Naive thymus-derived CD4-positive, alpha-beta T cell (primary cell): ENCODE measurements at places on chromosomes 7 and 10. TPM values are rescaled to one million over a fixed set of nuclear protein-coding genes. Genes with fewer than 3 reads are reported as not detected.

The CCT6A gene
- 97.9 TPM for polyA plus RNA-seq

The KLHL7 gene
- polyA plus RNA-seq: 30.3 TPM

The CPA4 gene
- polyA plus RNA-seq: not detected

The SH3PXD2A gene
- polyA plus RNA-seq: 0.54 TPM

The CFAP69 gene
- not detected for polyA plus RNA-seq

The GRM3 gene
- not detected for polyA plus RNA-seq

The OR9A2 gene
- polyA plus RNA-seq: not detected

The HOGA1 gene
- polyA plus RNA-seq: not detected

The GARIN1A gene
- polyA plus RNA-seq: not detected

The TSPAN33 gene
- 13.0 TPM for polyA plus RNA-seq

DNA sequence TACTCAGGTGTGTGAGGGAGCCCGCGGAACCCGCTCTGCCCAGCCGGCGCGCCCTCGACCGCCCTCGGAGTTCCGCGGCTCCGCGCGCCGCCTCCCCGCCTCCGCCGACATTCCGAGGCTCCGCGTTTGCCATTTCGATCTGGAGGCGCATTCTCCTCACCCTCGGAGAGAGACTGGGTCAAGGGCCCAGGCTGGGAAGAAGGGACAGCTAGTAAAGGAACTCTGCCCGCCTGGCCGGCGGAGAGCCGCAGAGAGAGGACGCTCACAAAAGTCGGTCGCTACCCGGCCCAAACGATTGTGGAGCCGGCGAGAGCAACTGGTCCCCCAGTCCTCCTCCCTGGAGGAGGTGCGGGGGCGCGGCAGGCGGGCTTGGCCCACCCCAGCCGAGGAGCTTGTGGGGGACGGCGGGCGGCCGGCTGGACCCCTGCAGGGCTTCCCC is 74.5 kb upstream of the LEP start:
- DNase-seq: peak; percentile 8
- H3K36me3 ChIP-seq: no peaks in the 10 kb centered on the region
- H3K4me1 ChIP-seq: peaks cover 4% of the 10 kb centered on the region
- peaks cover 33% of the 10 kb centered on the region for H3K27me3 ChIP-seq

- no peak overlapping the region for H3K4me3 ChIP-seq
- H3K4me1 ChIP-seq: no peaks in the 10 kb centered on the region
- no peak overlapping the region for H3K27ac ChIP-seq
- no peaks in the 10 kb centered on the region for H3K27me3 ChIP-seq
- no peak for DNase-seq
- H3K36me3 ChIP-seq: no peaks in the 10 kb centered on the region
These were observed 35.4 kb downstream of the TLL2 start for GRCh38 chr10:96478355-96478754.

DNA sequence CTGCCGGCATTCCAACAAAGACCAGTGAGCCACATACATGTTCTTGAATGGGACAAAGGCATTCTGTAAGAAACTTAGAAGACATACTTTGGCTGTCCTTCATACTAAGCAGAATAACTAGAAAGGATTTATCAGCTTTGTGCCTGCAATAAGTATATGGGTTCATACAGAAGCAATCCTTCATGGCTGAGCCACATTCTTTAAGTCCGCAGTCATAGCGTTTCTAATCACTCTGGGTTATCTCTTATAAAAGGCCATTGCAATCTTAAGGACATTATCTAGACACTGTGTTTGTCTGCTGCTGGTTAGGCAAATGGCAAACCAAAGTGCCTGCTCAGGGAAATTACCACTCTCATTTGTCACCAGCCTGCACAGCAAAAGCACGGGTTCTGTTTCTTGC is 488.4 kb downstream of the ACTR3B start:
- no peaks in the 10 kb centered on the region for H3K4me1 ChIP-seq
- no peak for DNase-seq
- H3K27ac ChIP-seq: no peak overlapping the region

DNA sequence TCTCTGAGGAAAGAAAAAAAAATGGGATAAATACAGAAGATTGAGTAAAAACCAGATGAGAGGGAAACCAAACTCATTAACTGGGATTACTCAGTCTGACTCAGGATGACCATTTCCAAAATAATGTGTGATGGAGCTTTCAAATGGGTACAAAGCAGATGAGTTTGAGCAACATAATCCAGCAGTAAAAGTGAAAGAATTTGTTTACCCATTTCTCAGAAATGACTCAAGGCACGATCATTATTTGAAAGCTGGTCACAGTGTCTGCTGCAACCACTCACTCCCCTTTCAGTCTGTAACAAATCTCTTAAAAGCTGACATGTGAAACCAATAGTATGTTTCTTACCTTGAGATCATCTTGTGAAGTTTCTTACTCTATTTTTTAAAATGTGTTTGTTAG is 104.7 kb upstream of the KLF14 start:
- DNase-seq: no peak
- H3K27me3 ChIP-seq: no peaks in the 10 kb centered on the region
- H3K4me3 ChIP-seq: no peak overlapping the region
- no peaks in the 10 kb centered on the region for H3K36me3 ChIP-seq
- H3K27ac ChIP-seq: no peak overlapping the region
- no peaks in the 10 kb centered on the region for H3K4me1 ChIP-seq

DNA sequence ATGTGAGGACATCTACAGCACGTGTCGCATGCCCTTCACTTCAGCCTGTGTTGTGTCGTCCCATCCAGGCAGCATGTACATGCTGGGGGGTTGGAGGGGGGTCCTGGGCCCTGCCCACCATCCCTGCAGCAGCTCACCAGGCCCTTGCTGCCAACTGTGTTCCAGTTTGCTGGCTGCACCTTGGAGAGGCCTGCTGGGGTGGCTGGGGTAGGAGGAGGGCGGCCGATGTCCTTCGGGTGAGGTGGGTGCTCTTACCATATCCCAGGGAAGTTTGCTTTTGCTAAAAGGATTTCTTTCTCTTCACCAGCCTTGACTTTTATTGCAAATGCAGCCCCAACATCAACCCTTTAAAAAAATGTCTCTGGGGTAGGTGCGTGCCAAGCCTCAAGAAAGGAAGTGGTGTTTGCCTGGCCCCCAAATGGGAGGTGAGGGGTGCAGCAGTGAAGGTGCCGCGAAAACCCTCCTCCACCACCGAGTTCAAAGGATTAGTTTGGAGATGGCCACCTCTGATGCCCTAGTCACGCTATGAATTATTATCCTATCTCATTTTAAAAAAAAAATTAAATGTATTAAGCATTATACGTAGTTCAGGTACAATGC is 165.8 kb upstream of the KLF6 start:
- H3K36me3 ChIP-seq: no peaks in the 10 kb centered on the region
- peaks cover 48% of the 10 kb centered on the region for H3K4me1 ChIP-seq
- no peak overlapping the region for H3K4me3 ChIP-seq
- H3K27me3 ChIP-seq: no peaks in the 10 kb centered on the region

- DNase-seq: no peak
- H3K27me3 ChIP-seq: no peaks in the 10 kb centered on the region
- no peak overlapping the region for H3K27ac ChIP-seq
- no peaks in the 10 kb centered on the region for H3K4me1 ChIP-seq
- H3K36me3 ChIP-seq: no peaks in the 10 kb centered on the region
These were observed 253.6 kb downstream of the INHBA start for GRCh38 chr7:41449286-41449685.

GRCh38 chr10:124120410-124121061 is 27.1 kb upstream of the CHST15 start:
- DNase-seq: no peak
- no peaks in the 10 kb centered on the region for H3K27me3 ChIP-seq
- H3K4me3 ChIP-seq: no peak overlapping the region
- H3K36me3 ChIP-seq: no peaks in the 10 kb centered on the region
- peaks cover 11% of the 10 kb centered on the region for H3K4me1 ChIP-seq
- no peak overlapping the region for H3K27ac ChIP-seq

- no peak overlapping the region for H3K27ac ChIP-seq
- no peaks in the 10 kb centered on the region for H3K27me3 ChIP-seq
- DNase-seq: no peak
- no peak overlapping the region for H3K4me3 ChIP-seq
- H3K4me1 ChIP-seq: no peaks in the 10 kb centered on the region
- H3K36me3 ChIP-seq: no peaks in the 10 kb centered on the region
These were observed 21.3 kb upstream of the CLDN4 start for GRCh38 chr7:73809467-73809951.

DNA sequence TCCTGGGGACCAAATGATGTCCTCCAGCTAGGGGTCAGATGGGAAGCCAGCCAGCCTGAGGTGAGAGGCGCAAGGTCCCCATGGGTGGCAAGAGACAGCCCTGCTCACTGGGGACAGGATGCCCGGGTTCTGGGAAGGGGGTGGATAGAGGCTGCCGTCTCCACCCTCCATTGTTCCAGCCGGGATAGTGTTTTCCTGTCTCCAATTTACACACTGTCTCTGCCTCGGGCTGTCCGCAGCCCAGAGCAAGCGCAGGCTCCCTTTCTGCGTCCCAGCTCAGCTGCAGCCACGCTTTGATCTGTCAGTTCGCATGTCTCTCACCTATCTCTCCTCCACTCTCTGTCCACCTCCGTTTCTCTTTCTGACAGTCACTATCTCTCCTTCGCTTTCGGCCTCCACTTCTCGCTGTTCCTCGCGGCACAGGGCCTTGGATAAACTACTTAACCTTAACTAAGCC is 2.1 kb downstream of the EPHB4 start:
- no peak overlapping the region for H3K4me3 ChIP-seq
- no peaks in the 10 kb centered on the region for H3K36me3 ChIP-seq
- no peak overlapping the region for H3K27ac ChIP-seq
- H3K4me1 ChIP-seq: peaks cover 3% of the 10 kb centered on the region

DNA sequence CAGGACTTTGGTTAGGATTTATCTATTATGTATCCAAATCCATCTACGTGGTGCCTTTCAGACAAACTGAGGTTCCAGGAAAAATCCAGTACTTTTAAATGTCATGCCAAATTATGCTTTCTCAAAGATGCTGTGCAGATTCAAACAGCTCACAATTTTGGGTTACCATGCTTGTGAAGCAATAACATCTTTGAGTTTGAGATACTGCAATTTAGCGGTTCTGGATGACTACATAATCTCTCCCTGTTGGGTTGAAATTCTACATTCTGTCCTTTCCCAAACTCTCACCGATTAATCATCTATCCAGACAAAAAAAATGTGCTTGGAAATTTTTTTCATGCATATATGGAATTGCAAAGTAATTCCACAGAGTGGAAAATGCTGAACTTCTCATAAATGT is 3.5 kb downstream of the RHOBTB1 start:
- H3K27ac ChIP-seq: no peak overlapping the region
- no peak for DNase-seq
- peaks cover 9% of the 10 kb centered on the region for H3K4me1 ChIP-seq
- peaks cover 9% of the 10 kb centered on the region for H3K27me3 ChIP-seq
- no peaks in the 10 kb centered on the region for H3K36me3 ChIP-seq

- no peaks in the 10 kb centered on the region for H3K4me1 ChIP-seq
- H3K27ac ChIP-seq: no peak overlapping the region
- no peaks in the 10 kb centered on the region for H3K27me3 ChIP-seq
- DNase-seq: no peak
- H3K4me3 ChIP-seq: no peak overlapping the region
These were observed 20.5 kb upstream of the SLC16A12 start for GRCh38 chr10:89555688-89556445.

- H3K4me3 ChIP-seq: no peak overlapping the region
- H3K4me1 ChIP-seq: no peaks in the 10 kb centered on the region
- H3K27ac ChIP-seq: no peak overlapping the region
These were observed 131.4 kb downstream of the SRPK2 start for GRCh38 chr7:105257338-105257737.

DNA sequence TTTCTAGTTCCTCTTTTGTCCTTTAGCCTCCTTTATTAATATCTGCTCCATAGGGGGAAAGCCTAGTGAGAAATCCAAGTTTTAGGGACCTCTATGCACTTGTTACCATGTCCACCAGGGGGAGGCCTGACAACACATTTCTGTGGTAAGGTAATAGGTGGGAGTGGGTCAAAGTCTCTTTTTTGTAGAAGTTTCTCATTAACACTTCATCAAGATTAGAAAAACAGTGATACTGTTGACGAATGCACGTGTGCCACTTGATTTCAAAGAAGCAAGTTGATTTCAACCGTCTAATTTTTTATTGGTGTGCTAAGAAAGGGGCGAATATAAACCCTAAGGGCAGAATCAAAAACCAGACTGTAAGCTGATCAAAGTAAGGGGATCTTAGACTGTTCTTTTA is 30.6 kb downstream of the CISD1 start:
- peak; percentile 47 for DNase-seq
- H3K4me1 ChIP-seq: no peaks in the 10 kb centered on the region
- no peak overlapping the region for H3K27ac ChIP-seq
- H3K27me3 ChIP-seq: no peaks in the 10 kb centered on the region
- no peak overlapping the region for H3K4me3 ChIP-seq

GRCh38 chr7:131935180-131935579 is 378.8 kb upstream of the PODXL start:
- no peaks in the 10 kb centered on the region for H3K36me3 ChIP-seq
- H3K4me1 ChIP-seq: no peaks in the 10 kb centered on the region
- H3K4me3 ChIP-seq: no peak overlapping the region
- no peaks in the 10 kb centered on the region for H3K27me3 ChIP-seq
- H3K27ac ChIP-seq: no peak overlapping the region
